ENCODE measurements at places on chromosomes 7 and 10.

DNA sequence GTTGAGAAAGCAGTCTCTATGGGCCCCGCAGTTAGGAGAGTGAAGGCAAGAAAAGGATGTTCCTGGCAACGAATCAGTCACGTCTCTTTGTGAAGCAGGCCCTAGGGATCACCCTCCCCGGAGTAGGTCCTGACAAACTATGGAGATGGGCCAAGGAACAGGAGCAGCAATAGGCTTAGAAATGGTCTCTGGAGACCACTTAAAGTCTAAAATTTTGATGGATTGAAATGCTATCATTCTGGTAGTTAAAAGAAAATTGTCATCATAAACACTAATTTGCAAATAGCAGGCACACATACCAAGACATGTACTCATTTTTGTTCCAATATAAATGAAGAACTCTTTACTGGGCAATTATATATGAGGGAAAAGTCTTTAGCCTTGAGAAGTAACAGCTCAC lies 123.5 kb downstream of the ITGB8 start:
- no peak for DNase-seq

GRCh38 chr7:114217026-114217806 lies 197.4 kb upstream of the FOXP2 start:
- DNase-seq, result no peak

GRCh38 chr7:43735403-43735801 lies 6.1 kb upstream of the COA1 start:
- DNase-seq, result no peak

- DNase-seq, result no peak
Observed at GRCh38 chr7:121385800-121386179, 10.3 kb downstream of the FAM3C start.

DNA sequence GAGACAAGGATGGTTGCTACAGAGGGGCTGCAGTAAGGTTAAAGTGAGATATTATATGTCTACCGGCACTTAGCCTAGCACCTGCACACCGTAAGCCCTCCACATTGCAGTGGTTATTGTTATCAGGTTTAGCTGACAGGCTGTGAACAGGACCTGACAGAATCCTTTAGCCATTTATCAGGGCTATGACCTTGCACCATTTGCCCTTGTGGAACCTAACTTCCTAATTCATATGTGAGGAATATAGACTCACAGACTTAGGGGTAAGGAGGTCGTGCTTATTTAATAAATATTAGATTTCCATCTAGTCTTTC lies 10.1 kb downstream of the NCOA4 start:
- DNase-seq, result no peak

- DNase-seq, result no peak
Observed at GRCh38 chr7:77657427-77658224, 38.6 kb upstream of the RSBN1L start.

- no peak for DNase-seq
Observed at GRCh38 chr7:152399344-152399743, 36.5 kb downstream of the KMT2C start.

DNA sequence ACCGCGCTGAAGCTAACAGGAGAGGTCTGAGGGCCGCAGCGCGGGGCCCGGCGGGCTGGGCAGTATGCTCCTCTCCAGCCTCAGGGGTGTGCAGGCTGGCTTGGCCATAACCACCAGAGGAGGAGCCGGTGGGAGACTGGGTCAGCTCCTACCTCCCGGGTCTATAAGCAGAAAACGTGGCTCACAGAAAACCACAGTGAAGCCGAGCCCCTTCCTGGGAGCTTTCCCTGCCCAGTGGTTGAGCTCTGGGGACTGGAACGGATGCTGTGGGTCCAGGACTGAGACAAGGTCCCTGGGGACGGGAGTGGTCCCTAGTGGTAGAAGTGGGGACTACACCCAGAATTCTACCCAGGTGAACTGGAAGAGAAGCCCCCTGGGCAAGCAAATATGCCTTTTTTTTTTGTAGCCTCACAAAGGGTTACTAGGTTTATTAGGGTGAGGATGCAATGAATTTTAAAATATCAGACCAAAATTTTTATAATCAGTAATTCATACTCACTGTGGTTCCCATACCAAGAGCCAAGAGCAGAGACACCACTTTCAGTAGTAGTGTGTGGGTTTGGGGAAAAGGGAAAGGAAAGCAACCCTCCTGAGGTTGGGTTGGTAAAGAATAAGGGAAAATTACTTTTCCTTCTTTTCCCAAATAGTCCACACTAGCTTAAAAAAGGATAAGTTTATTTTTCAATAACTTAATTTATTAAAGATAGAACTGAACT lies 67.9 kb upstream of the PRKCQ start:
- peak; percentile 68 for DNase-seq

- no peak for DNase-seq
Observed at GRCh38 chr7:155584763-155585531, 38.6 kb upstream of the CNPY1 start.

DNA sequence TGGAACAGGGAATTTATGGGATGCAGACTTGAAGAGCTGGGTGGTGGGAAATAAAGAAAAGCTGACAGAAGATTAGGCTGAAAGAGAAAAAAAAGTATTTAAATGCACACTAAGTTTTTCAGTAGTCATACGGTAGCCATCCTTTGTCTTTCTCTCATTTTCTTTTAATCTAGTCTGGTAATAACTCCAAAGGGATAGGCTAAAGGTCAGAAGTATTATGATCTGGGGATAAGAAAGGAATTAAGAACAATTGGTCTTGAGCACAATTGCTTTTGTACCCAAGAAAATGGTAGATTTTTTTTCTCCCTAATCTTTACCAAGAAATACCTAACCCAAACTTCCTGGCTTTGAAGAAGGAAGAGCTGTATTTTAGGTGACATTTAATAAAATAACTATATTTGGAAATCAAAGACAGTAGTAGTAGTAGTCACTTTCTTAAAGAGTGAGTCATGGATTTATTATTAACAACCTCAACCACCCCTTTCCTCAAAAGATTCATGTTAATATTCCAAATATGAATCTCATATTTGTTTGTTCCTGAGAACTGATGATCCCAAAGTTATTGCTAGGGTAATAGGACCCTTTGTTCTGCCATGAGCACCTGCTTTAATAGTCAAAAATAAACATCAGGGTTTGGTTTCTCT lies 120.2 kb upstream of the ODAD2 start:
- no peak for DNase-seq

- no peak for DNase-seq
Observed at GRCh38 chr7:30335763-30336487, 51.5 kb downstream of the ZNRF2 start.

DNA sequence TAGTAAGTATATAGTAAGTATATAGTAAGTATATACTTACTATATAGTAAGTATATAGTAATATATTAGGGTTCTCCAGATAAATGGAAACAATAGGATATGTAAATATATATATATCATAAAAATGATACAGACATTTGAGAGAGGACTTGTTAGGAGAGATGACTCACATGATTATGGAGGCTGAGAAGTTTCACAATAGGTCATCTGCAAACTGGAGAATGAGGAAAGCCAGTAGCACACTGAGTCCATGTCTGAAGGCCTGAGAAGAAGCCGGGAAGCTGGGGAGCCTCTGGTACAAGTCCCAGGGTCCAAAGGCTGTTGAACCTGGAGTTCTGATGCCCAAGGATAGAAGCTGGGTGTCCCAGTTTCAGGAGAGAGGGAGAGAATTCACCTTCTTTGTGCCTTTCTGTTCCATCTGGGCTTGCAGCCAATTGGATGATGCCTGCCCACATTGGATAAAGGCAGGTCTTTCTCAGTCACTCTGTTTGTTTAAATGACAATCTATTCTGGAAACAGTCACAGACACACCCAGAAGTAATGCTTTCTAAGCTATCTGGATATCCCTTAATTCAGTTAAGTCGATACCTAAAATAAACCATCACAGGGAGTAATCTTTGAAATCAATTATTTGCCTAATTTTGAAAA lies 205.5 kb upstream of the CDC14C start:
- no peak for DNase-seq

DNA sequence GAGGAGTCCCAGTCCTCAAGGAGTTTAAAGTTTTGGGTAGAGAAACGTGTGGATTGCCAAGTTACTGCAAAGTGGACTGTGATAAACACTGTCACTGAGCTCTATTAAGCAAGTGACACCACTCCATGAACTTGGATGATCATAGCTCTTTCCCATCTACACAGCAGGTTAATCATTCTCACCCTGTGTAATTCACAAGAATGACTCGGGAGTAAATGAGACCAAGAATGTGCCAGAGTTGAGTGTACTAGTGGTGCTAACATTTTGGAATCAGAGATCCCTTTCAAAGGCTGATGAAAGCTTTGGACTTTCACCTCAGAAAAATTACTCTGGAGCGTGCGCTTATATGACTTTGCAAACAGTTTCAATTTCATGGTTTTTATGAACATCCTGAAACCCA lies 80.8 kb downstream of the RBM20 start:
- DNase-seq, result no peak

GRCh38 chr10:128594688-128595087 lies 468.5 kb upstream of the MKI67 start:
- DNase-seq, result no peak

DNA sequence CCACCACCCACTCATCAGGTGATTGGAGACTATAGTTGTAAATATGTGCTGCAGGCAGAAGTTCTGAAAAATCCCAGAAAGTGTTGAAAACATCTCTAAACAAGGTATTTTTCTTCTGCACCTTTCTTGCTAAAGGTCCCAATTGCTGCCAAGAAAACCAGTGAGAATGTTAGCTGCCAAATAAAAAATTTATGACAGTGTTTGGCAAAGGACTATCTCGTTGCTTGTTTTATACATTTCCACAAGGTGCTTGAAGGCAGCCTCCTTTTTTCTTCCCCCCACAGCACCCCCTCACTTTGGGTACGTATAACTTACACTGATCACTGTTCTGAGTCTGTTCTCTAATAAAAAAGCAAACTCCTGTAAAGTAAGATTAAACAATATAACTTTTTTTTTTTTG lies 158.6 kb upstream of the TCF7L2 start:
- no peak for DNase-seq

- DNase-seq, result no peak
Observed at GRCh38 chr10:80986596-80986995, 448.9 kb downstream of the SH2D4B start.

GRCh38 chr7:157299613-157300368 lies 37.0 kb upstream of the DNAJB6 start:
- no peak for DNase-seq

DNA sequence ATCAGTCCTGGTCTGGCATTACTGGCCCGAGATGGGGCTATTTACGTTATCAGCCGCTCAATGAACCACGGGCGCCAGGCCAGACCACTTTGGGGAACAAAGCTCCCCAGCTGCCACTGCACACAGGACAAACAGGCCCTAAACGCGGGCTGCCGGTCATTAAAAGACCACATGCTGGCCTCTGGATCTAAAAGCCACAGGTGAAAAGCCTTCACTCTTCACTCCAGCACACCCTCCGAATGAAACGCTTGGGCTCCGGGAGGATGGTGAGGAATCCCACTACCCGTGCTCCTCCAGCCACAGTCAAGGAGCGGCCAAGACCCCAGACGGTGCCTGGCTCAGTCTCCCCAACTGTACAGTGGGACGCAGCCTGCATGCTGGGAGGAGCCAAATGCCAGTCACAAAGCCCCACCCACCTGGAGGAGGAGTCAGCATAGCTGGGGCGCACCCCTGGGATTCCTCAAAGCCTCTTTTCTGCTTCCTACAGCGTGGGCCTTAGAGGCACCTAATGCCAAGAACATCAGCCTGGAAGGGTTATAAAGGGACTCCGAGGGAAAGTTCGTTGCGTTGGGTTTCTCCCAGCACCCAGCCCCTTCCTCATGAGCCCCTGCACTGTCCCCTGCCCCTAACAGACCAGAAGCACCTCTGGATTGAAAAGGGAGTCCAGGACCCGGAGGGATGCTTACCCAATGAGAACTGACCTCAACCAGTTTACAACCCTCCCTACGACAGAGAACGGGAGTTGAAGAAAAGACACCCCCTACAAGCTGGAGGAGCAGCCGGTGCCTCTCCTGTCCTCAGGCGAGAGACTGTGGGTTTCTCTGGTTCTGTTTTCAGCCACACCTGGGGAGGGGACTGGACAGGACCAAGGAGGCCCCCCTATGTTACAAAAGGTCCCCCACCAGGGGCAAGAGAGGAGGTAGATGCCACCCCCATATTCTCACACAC lies 4.7 kb downstream of the PDGFA start:
- no peak for DNase-seq

- DNase-seq, result no peak
Observed at GRCh38 chr7:27546610-27547009, 116.1 kb downstream of the HIBADH start.

- DNase-seq, result no peak
Observed at GRCh38 chr7:10707519-10707918, 266.2 kb upstream of the PHF14 start.

DNA sequence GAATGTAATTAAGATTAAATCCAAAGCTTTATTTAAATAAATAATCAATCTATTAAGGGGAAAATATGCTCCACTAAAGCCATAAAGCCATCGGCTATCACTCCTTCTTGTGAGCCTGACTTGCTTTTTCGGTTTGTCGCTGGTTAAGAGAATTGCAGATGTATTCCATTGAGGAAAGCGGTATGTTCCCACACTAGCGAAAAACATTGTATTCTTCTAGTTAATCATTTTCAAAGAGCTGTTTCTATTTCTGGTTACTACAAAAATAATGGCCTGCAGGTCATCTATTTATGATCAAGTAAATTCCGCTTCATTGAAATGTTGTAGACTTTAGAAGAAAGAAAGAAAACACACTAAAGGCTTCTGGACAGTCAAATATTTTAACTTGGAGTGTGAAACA lies 173.4 kb downstream of the CACNB2 start:
- DNase-seq, result no peak

GRCh38 chr7:135833642-135834041 lies 85.0 kb upstream of the FAM180A start:
- DNase-seq, result no peak

DNA sequence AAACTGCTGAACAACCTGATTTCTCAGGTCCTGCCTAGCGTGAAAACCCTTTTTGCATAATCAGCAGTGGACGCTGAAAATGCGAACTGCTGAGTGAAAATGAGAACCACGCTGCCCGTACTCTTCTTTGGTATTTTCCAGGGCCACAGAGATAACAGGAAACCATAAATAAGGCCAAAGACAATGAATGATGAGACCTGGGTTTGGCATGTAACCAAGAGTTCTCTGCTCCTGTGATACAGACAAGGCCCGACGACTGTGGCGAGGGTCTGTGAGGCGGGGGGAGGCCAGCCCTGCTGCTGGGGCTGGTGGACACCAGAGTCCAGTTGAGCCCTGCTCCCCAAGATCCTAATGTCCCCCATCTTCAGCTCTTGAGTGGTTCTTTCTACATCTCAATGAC lies 236.0 kb downstream of the WDR11 start:
- no peak for DNase-seq

GRCh38 chr10:28263136-28263857 lies 39.6 kb downstream of the MPP7 start:
- no peak for DNase-seq

DNA sequence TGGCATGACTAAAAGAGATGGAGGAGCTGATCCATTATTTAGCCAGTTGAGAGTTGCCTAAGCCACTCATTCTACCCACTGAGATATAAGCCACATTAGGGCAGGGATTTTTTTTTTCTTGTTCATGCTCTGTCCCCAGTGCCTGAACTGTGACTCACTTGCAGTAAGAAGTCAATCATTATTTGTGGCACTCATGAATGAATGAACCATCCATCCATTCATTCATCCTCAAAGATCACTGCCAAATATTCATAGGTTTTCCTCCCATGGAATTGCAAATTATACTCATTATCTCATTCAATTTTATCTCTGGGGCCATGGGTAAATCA lies 22.8 kb upstream of the ARID5B start:
- DNase-seq, result no peak

- DNase-seq, result no peak
Observed at GRCh38 chr10:28295336-28295735, 7.5 kb downstream of the MPP7 start.

Data from stimulated activated naive CD8-positive, alpha-beta T cell treated with anti-CD3 and anti-CD28 coated beads, Interleukin-15, amount 100 ng/mL, for 72 hours (primary cell).